ENCODE measurements at places on chromosomes 13 and 19. TPM values are rescaled to one million over a fixed set of nuclear protein-coding genes. Genes with fewer than 3 reads are reported as not detected.

The ITGBL1 gene
- 1.8 TPM for total RNA-seq

The ARHGAP45 gene
- 13.6 TPM for total RNA-seq

The RELB gene
- 4.9 TPM for total RNA-seq

The PIN1 gene
- 44.1 TPM for total RNA-seq

- no peak for DNase-seq
Observed at GRCh38 chr19:38093587-38093986, 130.4 kb downstream of the DPF1 start.

- DNase-seq = no peak
Observed at GRCh38 chr19:1168572-1169410, 5.3 kb downstream of the SBNO2 start.

GRCh38 chr13:75705395-75705794 lies 69.3 kb downstream of the LMO7 start:
- no peak for DNase-seq

DNA sequence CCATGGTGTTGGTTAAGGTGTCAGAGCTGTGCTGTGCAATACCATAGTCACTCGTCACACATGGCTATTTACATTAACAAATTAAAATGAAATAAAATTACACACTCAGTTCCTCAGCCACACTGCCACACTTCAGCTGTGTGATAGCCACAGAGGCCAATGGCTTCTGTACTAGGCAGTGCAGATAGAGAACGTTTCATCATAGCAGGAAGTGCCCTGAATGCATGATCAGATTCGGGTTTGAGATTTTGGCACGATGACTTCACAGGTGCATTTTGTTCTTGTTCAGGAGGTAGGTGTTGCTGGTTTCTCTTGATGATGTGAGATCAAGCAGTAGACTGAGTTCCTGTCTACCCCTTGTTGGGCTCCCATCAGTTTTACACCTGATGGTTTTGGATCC lies 6.5 kb downstream of the ARMC6 start:
- no peak for DNase-seq

- no peak for DNase-seq
Observed at GRCh38 chr13:30898678-30899241, 7.3 kb upstream of the MEDAG start.

GRCh38 chr13:96940961-96941360 lies 53.3 kb downstream of the OXGR1 start:
- DNase-seq = no peak

DNA sequence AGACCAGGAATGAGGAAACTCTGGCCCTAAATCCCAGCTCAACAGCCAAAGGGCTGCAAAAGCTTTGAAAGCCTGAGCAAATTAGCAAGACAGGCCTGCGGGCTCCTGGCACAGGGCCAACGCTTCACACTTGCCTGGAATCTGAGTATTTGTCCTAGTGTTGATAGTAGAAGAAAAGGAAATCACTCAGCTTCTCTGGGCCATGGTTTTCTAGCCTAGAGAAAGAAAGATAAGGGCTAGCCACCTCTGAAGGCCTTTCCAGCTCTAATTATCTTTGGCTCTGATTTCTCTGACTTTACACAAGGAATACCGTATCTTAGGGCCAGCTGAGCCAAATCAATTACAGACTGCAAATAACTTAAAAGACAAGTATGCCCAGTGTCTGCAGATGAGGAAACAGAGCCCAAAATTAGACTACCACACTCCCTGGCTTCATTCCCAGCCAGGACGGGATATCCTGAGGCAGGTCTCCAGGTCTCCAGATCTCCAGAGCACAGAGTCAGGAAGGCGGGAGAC lies 69.6 kb downstream of the STK24 start:
- DNase-seq = peak; percentile 63

GRCh38 chr19:51660975-51661600 lies 14.5 kb upstream of the SIGLEC14 start:
- DNase-seq = peak; percentile 80

DNA sequence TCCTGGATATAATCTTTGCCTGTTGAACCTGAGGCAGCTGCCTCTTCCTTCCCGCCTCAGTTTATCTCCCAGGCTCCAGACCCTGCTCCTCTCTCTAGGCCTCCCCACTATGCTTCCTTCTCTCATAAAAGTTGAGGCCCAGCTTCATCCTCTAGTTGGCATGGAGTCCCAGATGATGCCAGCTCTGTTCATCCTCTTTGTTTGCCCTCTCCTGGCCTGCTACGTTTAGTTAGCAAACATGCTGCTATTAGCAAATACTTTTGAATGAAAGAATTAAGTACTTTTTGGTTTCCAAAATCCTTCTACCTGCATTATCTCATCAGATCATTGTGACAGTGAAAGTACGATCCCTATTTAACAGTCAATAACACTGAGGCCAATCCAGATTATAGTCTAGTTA lies 472.5 kb downstream of the COG6 start:
- no peak for DNase-seq

All from liver (tissue), 10 donors.